NCI-H1694 (cell line): ENCODE measurements at places on chromosomes 5 and 9.
A peak's percentile ranks its signal among the peaks of the same experiment; 100 is the strongest.

DNA sequence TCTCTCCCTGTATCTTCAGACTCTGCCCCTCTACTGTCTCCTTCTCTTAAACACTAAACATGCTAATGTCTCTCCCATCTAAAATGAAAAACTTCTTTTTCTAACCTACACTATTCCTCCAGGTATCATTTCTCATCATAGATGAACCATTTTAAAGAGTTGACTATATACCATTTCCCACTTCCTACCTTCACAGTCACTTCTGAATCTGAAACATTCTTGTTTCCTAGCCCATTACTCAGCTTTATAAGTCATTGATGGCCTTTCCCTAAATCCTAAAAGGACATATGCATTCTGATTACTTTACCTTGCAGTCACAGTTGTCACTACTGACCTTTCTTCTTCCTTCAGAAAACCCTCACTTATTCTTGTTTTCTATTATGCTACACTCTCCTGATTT, 118.2 kb downstream of the SSBP2 start:
- DNase-seq = no peak

GRCh38 chr5:127572930-127573329, 55.5 kb downstream of the PRRC1 start:
- no peak for DNase-seq

DNA sequence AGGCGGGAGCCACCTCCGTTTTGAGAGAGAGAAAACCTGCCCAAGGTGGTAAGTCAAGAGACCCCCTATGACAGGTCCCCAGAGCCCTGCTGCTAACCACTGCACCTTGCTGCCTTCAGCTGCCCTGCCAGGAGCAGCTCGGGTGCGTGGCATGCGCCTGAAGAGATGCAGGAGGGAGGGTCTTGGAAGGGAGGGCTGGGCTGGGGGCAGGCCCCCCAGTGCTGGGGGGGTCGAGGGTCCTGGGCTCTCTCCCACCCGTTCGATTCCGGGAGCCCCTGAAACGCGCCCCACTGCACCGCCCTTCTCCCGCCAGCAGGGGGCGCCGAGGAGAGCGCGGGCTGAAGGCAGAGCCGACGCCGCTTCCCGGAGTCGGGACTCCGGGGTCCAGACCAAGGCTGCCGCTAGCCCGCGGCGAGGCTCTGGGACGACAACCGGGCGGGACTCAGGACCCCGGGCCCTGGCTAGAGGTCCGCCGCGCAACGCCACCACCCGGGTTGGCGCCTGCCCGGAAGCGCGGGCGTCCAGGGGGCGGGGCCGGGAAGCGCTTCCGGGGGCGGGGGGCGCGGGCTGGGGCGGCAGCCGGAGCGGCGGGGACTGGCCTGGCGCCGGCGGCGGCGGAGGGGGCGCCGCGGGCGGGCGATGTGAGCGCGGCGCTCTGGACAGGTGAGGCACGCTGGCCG, at the start of gene ZBTB34:
TSS of gene ZBTB34 (plus strand) at position 563 of the 680 bp plus-strand sequence. CDS start 18,761 bp downstream, outside the sequence.
- DNase-seq = no peak

DNA sequence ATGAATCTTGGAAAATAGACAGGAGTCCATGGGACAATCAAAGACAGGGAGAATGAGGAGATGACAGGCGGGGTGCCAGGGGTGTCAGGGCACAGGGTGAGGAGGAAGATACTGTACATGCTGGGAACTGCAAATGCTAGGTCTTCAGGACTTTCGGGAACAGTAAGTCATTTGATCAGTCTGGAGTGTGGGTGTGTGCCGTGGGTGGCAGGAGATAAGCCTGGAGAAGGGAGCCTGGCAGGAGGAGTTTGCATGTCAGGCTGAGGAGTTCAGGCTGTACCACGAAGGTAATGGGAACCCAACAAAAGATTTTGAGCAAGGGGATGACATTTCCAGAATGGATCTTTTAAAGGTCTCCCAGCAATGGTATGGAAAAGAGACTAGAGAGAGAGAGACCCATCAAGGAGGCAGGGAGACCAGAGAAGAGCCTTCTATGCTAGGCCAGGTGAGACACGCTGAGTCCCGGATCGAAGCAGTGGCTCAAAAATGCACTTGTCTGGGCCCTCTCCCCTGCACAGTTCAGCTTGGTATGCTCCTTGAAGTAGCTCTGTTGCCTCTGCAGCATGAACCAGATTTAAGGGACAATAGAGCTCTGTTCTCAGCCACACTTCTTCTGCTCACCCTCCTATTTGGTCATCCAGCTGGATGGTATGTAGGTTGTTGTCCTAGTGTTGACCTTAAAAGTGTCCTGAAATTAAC, 77.0 kb upstream of the FER start:
- no peak for DNase-seq

DNA sequence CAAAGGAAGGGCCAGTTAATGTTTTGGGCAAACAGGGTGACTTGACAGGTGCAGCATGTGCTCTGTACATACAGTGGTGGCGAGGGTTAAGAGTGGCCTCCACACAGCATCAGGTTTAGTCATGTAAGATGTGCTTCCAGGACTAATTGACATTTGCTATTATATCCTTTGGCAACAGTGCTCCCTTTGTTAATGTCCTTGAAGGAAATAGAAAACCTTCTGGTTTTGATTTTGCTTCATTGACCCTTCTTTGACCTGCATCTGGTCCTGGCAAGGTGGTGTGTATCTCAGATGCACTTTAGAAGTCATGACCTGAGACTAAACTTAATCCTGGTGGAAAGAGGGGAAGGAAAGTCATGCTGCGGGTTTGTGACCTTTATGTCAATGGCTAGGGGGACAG, 440.0 kb downstream of the ENC1 start:
- no peak for DNase-seq

- no peak for DNase-seq
Measured at GRCh38 chr5:32984851-32985610, 273.9 kb downstream of the NPR3 start.

DNA sequence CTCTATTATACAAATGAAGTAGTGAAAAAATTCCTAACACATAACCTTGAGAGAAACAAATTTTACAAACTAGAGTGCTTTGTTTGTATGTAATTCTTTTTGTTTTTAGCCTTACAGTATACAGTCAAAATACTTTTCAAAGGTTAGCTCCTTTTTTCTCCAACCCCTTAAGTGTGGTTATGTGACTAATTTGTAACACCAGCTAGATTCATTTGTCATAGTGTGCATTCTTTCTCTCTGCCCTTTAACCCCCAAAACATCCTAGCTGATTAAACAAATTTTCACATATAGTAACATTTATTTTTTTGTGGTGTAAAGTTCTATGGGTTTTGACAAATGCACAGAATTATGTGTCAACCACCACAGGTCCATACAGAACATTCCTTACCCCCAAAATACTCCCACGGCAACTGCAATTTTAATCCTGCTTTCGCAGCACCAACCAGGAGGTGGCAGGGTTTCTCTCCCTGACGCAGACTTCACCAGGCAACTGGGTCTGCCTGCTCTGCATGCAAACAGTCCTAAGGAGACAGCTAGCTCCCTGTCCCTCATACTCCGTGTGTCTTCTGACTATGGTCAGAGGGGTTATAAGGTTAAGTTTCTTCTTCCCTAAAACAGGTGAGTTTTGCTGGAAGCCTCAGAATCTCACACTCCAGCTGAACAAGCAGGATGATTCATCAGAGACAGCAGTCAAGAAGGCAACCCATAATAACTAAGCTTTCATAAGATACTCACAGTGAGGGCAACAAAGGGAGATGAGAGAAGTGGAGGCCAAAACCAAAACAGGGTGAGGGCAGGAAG, 44.5 kb upstream of the NR5A1 start:
- peak; percentile 34 for DNase-seq

DNA sequence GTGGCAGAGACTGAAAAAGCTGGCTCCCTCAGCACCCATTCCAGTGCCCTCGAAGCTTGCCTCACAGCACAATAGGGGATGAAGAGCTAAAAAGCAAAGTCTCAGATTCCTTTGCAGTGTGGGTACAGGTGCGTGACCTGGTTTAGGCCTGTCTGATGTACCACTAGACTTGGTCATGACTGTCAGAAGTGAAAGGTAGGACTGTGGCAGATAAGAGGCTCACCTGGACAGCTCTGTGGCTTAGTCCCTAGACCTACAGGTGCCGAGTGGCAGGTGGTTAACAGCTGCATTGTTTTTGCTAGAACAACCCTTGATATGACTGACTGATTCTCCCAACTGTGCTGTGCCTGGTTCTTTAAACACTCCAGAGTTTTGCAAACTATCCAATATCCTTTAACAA, 14.7 kb upstream of the SFXN1 start:
- no peak for DNase-seq

DNA sequence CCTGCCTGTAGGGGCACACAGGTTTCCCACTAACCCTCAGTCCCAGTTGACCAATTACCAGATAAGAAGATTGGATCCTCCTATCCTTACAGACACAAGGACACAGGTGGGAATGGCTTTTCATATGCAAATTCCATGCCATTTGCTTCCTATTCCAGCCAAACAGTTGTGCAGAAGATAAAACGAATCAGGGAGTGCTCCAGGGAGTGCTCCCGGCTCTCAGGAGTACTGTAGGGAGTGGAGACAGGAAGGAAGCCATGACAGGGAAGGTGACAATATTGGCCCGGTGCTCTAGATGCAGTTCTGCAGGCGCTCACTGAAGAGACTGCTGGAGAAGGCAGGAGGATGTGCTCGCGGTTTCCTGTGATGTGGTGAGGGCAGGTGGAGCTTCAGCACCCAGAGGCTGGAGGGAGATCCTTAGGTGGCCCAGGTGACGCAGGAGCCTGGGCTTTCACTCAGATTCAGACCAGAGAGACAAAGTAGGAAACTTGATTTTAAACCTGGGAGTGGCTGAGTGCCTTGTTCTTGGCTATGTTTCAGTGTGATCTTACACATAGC, 260.0 kb downstream of the AUH start:
- DNase-seq = no peak

DNA sequence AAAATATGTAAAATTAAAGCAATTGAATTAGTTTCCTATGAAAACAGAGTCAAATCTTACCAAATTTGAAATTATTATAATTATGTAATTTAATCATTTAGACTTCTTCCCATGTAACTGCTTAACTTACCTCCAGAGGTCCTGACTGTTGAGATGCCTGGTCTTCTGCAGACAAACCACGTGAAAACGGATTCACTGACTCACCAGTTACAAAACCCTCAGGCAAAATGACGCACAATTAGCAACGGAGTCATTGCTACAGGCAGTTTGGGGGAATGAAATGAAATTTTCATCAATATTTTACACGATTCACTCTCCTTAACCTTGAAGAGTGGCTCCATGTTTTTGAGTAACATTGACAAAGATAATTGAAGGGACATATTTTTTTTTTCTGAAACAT, 460.8 kb downstream of the MTRR start:
- no peak for DNase-seq

GRCh38 chr5:18985171-18985758, 1002.7 kb downstream of the CDH18 start:
- no peak for DNase-seq

- DNase-seq = no peak
Measured at GRCh38 chr9:87392086-87392485, 105.6 kb upstream of the DAPK1 start.

GRCh38 chr5:157502143-157502647, 42.2 kb downstream of the NIPAL4 start:
- DNase-seq = no peak

GRCh38 chr5:64273276-64273675, 107.6 kb downstream of the RNF180 start:
- DNase-seq = no peak

GRCh38 chr5:176133877-176134276, 104.3 kb upstream of the SIMC1 start:
- no peak for DNase-seq

DNA sequence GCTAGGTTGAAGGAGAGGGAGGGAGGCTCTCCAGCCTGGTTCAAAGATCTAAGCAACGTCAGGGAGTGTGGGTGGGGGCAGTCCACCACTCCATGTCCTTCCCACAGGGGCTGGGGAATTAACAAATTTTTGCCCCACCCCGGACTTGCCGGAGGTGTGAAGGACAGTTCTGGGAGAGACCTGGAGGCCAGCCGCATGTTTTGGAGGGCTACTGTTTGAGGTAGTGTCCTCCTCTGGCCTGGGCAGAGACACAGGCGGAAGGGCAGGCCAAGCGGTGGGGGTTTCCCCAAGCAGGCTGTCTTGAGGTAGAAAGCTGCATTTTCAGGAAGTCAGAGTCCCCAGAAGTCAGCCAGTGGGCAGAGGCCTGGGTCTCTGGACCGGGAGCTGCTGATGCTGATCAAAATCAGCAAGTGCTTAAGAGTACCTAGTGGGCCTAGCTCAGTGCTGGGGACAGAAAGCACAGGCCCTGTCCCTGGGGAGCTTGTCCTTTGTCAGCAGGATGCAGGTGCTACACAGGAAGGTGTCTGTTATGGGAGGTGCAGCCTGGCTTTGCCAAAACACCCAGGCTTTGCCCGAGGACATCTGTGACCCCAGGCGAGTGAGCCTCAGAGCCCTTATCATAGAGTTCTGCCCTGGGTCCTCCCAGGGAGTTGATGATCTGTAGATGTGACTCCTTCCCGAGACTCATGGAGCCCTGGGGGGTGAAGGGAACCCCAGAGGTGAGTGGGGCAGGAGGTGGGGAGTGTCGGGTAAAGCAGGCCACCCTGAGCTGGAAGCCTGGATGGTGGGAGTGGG, 18.5 kb downstream of the JADE2 start:
- DNase-seq = no peak

GRCh38 chr9:30058463-30058862, 2326.0 kb upstream of the ACO1 start:
- DNase-seq = no peak
